ENCODE measurements at places on chromosomes 16 and 17.
A peak's percentile ranks its signal among the peaks of the same experiment; 100 is the strongest.

- DNase-seq = no peak
Observed at GRCh38 chr17:68459037-68459639, 1.8 kb upstream of the WIPI1 start.

DNA sequence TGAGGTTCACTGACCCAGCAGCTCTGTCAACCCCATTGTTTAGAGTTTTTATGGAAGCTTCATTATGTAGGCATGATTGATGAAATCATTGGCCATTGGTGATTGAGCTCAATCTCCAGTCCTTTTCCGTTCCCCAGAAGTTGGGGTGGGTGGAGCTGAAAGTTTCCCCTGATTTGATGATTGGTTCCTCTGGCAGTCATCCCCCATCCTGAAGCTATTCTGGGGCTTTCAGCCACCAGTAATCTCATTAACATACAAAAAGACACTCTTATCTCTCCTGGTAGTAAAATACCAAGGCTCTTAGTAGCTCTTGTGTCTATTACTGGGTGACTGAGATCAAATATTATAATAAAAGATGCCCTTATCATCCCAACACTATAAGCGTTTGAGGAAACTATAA lies 67.1 kb downstream of the TANC2 start:
- no peak for DNase-seq

DNA sequence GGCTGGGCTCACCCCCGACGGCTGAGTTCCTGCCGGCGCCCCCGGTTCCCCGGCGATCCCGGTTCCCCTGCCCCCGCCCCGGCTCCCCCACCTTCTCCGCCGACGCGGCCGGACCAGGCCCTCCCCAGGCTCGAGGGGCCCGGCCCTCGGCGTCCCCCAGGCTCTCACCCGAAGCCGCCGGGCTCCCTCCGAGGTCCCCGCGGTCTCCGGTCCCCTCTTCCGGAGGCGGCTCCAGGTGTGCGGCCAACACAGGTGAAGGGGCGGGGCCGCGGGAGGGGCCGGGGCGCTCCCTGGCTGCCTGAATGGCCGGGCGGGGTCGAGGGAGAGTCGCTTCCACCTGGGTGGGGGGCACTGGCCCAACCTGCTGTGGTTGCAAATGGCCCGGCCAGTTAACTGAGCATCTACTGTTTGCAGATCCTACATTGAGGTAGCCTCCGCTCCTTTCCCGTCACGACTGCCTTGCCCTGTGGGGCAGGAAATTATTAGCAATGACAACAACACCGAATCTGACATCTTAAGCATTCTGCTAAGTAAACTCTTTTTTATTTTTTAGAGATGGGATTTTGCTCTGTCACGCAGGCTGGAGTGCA lies at the start of gene BICDL2:
Gene BICDL2 (minus strand): TSS at position 219 of the 590 bp plus-strand sequence. CDS start 1,448 bp downstream, outside the sequence.
- no peak for DNase-seq

GRCh38 chr16:10228779-10229178 lies 46.6 kb upstream of the GRIN2A start:
- no peak for DNase-seq

DNA sequence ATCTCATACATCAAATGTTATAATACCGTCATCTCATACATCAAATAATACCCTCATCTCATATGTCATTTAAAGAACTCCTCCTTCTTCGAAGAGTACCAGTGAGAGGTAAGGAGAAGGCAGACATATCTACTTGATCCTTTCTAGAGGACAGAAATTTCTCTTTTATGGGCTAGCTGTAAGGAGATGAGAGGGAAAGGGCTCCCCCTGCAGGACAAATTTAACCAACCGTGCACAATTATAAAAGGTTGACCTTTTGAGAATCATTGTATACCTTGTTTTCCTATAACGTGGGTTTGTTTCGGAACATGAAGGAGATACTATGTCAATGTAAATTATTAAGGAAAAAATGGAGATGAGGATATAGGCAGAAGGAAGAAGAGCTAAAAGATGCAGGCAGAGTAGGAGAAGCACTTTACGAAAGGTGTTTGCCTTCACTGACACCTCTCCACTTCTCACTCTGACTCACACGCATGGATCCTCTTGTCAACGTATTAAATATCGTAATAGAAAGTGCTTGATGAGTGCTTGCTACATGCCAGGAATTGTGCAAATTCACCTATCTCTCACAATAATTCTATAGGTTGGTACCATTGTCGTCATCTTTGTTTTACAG lies 465.9 kb upstream of the ERCC4 start:
- peak; percentile 25 for DNase-seq

GRCh38 chr16:56960681-56961281 lies 969 bp upstream of the CETP start:
- DNase-seq = no peak

- DNase-seq = no peak
Observed at GRCh38 chr17:83154311-83155127, 75.1 kb downstream of the METRNL start.

DNA sequence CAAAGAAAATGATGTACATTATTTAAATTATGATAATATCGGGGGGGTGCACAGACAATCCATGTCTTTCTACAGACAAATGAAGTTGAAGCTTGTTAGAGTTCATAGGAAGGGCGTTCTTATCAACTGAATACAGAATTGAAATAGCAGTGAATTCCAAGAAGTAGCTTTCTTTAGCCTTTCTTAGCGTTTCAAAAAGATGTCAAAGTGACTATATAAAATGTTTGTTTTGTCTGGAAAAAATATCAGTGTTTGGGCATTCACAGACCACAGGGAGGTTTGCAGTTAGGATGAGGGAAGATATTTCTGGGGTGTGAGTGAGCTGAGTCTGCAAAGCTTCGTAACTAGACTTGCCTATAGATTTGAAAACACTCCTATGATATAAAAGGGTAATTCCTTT lies 55.0 kb downstream of the STX8 start:
- DNase-seq = no peak

DNA sequence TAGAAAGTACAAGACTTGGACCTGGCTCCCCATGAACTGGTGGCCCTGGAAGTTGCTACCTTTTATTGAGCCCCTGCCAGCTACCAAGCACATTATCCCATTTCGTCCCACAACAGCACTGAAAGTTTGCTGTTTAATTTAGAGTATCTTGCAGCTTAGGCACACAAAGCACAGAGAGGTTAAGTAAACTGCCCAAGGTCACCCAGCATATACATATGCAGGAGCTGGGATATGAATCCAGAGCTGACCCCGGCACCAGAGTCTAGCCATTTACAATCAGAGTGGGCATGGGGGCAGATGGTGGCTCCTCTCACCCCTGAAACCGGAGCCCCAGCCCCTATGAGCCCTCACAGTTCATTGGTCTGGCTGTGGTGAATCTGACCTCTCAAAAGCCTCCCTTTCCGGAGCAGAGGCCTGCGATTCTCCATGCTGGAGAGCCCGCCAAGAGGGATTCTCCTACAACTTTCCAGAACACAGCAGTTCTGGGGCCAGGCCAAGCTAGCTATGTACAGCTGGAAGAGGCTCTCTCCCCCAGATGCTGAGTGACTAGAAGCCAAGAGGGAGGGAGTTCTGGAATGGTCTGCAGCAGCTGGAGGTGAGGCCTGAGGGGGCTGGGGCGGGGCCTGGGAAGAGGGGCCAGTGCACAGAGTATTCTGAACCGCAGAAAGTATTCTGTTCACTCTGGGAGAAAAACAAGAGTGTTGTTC lies 58.3 kb downstream of the SREBF1 start:
- no peak for DNase-seq

GRCh38 chr17:83078378-83079351 lies 744 bp upstream of the METRNL start:
- DNase-seq = peak; percentile 29

DNA sequence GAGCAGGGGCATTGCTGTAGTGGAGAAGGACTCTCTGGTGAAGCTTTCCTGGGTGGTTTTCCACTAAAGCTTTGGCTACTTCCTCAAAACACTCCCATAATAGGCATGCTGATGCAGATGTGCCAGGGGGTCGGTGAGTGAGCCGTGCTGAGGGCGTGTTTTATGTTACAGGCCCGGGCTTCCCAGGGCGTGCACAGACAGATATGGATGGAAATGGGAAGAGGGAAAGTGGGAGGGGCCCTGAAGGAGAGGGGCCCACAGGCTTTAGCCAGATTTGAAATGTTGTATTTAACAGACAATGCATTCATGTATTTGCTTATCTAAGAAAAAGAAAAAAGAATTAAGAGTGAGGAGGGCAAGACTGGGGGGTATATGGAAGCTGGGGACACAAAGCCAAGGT lies 56.3 kb downstream of the IL21R start:
- no peak for DNase-seq

DNA sequence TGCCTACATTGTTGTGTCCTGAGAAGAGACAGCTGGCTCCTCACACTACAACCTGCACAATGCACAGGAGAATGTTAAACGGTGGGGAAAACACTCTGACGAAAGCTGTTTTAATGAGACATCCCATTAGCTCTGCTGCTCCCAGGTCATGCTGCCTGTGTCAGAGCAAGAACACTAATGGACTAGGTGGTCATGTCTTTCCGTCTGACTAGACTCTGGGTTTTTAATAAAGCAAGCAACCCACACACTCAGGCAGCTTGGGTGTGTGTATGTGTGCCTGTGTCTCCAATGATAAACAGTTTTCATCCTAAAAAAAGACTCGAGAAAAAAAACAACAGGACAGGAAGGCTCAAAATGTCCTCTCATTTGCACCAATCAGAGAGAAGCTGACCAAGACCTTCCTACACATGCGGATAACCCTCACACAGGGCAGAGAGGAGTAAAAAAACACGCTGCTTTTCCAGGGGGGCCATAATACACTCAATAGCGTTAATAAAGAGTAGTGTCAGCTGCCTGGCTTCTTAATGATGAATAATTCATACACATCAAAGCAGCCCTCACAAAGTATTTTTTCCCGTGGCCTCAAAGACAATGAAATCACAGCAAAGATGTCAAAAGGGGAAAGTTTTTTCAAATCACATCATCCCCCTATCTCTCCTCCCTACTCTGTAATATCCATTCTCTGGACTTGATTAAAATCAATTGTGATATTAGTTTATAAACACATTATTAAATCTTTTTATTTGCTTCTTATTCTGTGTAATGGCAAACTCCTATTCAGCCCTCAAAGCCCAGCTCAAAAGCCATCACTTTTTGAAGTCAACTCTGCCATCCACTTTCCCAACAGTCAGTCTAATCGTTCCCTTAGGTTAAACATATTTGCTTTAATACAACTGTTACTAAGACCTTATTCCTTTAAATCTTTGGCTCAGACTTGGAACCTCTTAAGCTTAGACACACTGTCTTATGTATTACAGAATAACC lies 244.2 kb upstream of the CDH11 start:
- no peak for DNase-seq

- DNase-seq = no peak
Observed at GRCh38 chr17:73973586-73974409, 229.7 kb upstream of the RPL38 start.

GRCh38 chr17:71709271-71709890 lies 411.4 kb upstream of the SOX9 start:
- DNase-seq = no peak

DNA sequence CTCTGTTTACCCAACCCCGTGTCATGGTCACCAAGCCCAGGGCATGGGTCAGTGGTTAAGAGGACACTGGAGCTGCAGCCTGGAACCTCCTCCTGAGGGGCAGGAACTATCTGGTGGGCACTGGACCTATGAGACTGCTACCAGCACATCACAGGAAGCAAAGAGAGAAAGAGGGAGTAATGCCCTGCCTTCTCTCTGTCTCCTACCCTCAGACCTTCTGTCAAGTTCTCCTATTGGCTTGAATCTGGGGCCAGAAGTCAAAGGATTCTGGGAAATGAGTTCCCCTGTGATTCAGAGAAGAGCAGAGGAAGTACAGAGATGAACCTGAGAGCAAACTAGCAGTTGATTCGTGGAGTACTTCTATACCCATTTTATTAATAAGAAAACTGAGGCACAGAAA lies 123.0 kb upstream of the GNAO1 start:
- no peak for DNase-seq

GRCh38 chr16:75565640-75566039 lies 539 bp upstream of the GABARAPL2 start:
- DNase-seq = peak; percentile 4

GRCh38 chr16:76176153-76176552 lies 101.0 kb upstream of the CNTNAP4 start:
- no peak for DNase-seq

- DNase-seq = no peak
Observed at GRCh38 chr17:77836557-77837041, 121.9 kb upstream of the TNRC6C start.

GRCh38 chr17:44338702-44339101 lies 6.4 kb upstream of the GRN start:
- DNase-seq = no peak

DNA sequence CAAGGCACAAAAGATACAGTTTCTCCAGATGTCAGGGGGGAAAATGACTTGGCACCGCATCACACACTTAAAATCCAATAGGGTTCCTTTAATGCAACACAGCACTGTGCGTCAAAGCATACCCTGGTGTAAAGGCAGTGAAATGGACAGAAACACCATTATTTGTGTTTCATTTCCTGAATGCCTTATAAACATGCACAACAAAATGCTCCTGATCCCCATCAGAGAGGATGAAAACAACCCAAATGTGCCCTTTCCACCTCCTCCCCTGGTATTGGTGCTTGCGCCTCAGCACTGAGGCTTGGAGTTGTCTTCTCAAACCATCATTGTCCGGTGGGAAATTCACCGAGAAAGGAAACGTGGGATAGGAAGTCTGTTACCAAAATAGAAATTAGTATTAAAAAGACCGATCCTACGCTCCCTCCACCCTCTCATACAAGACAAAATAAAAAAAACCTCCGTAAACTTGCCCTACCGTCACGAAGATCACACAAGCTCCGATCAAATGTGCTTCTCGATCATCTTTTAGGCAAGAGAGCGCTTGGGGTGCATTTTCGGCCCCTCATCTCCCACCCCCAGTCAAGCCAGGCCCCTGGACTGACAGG lies 722 bp downstream of the CDC27 start:
- DNase-seq = no peak

GRCh38 chr17:54968988-54969332 lies 395 bp downstream of the STXBP4 start:
- DNase-seq = no peak

DNA sequence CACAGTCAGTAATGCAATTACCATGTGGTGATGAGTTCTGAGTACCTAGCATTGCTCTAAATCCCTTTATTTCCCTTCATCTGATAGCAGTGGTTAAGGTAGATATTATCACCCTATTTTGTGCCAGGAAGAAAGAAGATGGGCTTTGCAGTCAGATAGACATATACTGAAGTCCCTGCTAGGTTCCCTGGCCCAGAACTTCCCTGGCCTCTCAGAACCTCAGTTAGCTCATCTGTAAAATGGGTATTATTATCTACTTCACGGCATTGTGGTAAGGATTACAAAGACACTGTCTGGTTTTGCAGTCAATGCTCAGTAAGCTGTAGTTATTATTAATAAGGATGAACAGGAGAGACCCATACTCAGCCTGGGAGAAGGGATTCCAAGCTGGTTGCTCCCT lies 4.6 kb upstream of the CRYBA1 start:
- no peak for DNase-seq

GRCh38 chr16:65375651-65376050 lies 253.8 kb upstream of the CDH11 start:
- DNase-seq = no peak

- no peak for DNase-seq
Observed at GRCh38 chr16:8880839-8881510, 1.2 kb upstream of the LITAFD start.

DNA sequence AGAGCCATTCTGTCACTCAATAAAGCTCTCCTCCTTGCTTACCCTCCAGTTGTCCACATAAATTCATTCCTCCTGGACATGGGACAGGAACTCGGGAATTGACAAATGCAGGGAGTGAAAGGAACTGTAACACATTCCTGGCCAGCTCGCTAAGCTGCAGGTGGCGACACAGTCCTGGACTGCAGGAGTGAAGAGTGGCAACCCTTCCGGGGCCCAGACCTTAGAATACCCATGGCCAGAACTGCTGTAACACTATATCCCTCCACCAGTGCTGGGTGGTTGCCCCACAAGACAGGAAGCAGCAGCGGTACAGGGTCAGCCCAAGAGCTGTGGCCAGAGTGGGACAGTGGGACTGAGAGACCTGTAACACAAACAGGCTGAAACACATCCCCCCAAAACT lies 30.3 kb upstream of the KIF2B start:
- DNase-seq = no peak
